ENCODE measurements at places on chromosomes 3 and 15.

GRCh38 chr15:62510791-62511190 is 345.7 kb upstream of the C2CD4B start:
- DNase-seq, result no peak

DNA sequence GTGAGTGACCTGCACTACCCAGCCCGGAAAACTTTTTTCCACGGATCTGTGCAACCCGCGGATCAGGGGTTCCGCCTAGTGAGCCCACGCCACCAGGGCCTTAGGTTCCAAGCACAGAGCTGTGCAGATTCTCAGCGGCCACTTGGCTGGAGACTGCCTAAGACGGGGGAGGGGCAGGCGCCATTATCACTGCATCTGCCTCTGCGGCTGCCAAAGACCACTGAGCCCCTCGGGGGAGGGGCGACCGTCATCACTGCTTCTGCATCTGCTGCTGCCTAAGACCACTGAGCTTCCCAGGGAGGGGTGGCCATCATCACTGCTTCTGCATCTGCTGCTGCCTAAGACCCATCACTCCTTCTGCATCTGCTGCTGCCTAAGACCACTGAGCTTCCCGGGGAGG is 460.2 kb downstream of the OCA2 start:
- DNase-seq, result no peak

DNA sequence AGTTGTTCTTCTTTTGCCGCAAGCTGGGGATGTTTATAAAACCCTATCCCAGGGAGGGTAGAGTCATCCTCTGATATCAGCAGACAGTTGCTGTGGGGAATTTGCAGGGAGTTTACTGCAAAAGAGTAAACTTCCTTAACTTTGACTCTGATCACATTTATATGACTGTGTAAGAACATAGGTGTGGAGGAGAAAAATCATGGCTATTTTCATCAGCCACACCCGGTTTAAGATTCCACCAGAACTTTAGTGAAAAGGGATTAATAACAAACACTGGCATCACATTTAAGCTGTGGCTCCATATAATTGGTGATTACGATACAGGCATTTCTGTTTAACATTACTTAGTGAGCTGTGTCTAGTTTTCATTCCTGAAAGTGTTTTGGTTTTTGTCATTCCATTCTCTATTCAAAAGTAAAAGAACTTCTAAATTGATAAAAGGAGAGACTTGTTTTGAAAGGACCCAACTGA is 143.1 kb downstream of the MYLK start:
- DNase-seq, result no peak

- no peak for DNase-seq
Measured at GRCh38 chr3:19539518-19540392, 391.4 kb downstream of the KCNH8 start.

DNA sequence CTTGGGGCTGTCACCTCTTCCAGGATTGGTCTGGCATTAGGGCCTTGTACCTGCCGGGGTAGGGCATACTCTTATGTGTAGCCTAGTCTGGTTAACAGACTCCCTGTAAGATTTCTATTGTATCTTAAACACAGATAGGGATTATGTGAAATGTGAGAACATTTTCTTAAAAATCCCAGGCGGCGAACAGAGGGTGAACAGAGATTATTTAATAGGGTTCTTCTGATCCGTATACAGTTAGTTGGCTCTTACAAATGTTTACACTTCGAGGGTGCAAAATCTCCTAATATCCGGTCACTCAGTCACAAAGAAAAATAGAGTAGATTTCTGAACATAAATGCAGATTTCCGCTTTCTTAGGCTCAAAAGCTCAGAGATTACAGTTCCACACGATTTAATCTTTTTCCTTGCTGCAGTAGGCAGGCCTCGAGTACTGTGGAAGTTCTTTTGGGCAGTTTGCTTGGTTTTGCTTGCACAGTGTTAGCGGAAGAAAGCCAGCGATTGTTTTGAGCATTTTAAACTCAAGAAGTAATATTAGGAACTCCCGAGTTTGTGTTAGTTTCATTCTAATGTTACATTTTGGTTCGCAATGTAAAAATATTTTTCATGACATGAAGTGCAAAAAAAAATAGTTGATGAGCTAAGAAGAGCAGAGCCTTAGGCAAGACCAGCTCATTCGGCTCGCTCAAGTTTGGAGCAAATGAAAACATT is 993 bp downstream of the PLCL2 start:
- DNase-seq, result no peak

GRCh38 chr3:27533718-27534573 is 49.8 kb upstream of the SLC4A7 start:
- DNase-seq, result no peak

- DNase-seq, result no peak
Measured at GRCh38 chr3:129695230-129695629, 88.8 kb upstream of the PLXND1 start.

GRCh38 chr3:87461036-87461435 is 184.7 kb upstream of the POU1F1 start:
- no peak for DNase-seq

- DNase-seq, result no peak
Measured at GRCh38 chr3:122014741-122015140, 7.3 kb downstream of the ILDR1 start.

GRCh38 chr3:11536936-11537612 is 106.6 kb downstream of the VGLL4 start:
- no peak for DNase-seq

DNA sequence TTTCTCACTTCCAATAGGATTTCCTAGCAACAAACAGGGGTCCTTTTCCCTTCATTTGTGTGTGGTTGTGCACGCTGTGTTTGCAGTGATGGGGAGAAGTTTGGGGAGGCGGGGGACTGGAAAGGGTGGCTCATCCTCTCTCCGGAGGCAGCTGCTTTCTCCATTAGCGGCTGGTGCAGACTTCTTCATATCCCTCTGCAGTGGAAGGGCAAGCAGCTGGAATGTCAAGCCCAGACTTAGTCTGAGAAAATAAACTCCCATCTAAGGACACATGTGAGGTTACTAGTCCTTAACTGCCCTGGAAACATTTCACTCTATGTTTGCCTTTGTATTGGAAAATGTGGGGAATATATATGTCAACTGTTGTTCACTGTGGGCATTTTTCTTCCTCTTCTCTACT is 467.0 kb upstream of the RASGRP1 start:
- DNase-seq, result no peak

DNA sequence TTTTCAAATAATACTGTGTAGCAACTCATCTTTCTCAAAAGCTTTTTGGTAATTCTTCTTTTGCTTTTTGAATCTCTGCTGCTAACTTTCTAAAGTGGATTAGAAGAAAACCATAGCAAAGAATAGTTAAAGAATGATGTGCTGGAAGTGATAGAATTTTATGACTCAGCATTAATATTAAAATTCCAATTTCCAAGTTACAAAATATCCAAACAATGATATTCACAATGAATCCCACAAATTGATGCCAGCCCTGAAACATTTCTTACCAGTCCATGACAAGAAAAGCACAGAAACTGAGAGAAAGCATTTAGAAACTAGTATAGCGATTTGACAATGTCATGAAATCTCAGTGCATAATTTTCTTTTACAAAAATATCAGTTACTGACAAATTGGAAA is 482.2 kb downstream of the RBMS3 start:
- DNase-seq, result no peak

DNA sequence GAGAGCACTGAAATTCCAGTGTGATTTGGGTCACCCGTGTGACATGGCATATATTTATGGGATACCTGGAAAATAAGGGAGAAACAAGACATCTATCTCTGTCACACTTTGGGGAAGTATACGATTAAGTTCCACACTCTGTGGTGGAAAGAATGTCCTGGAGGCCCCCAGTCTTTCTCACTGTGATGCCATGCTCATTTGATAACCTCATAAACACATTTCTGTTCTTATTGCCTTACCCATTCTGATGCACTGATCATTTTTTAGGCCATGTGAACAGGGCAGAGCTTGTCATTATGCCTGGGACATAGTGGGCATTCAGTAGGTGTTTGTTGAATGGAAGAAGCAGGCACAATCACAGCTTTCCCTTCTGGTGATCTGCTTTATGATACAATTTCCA is 349.4 kb upstream of the TPRG1 start:
- DNase-seq, result no peak

DNA sequence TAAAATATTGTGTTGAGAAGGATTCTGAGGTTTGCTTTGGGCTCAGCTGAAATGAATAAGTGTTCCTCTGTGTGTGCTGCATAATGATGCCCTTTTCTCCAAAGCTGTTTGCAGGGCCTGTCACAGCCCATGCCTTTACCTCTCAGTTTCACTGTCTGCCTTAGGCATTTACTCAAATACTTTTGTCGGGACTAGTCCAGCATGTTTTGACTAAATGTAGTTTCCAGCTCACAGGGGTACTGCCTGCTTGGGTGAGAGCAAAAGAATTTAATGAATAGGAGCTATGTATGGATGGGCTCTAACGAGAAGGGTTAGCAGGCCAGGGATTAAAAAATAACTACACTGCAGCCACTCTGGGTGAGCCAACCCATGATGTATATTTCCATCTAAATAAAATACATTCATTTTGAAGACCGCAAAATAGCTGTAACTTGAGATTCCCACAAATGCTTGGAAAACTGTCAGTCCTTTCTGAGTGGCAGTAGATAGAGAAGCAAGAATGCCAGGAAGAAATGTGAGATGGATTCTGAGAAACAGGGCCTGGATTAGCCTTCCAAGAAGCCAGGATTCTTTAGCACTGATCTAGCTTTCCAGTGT is 549.2 kb upstream of the TBL1XR1 start:
- no peak for DNase-seq

DNA sequence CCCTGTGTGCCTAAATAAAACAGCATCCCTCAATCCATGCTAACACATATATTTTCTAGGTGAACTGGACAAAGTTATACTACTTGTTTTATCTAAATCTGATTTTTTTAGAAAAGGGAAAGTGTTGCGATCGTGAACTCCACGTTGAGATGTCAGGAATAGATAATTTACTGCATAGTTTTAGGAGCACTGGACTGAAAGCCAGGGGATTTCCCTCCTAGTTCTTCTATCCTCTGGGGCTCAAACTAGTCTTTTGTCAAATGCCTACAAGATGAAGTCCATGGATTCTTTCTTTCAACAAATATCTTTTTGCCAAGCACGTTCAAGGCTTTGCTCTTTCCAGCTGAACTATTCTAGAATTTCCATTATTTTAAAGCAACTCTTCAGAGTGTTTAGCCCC is 617 bp upstream of the HPS3 start:
- DNase-seq, result no peak

- no peak for DNase-seq
Measured at GRCh38 chr15:94785091-94785490, 553.7 kb downstream of the MCTP2 start.

- DNase-seq, result no peak
Measured at GRCh38 chr3:46895204-46895660, 17.7 kb downstream of the PTH1R start.

DNA sequence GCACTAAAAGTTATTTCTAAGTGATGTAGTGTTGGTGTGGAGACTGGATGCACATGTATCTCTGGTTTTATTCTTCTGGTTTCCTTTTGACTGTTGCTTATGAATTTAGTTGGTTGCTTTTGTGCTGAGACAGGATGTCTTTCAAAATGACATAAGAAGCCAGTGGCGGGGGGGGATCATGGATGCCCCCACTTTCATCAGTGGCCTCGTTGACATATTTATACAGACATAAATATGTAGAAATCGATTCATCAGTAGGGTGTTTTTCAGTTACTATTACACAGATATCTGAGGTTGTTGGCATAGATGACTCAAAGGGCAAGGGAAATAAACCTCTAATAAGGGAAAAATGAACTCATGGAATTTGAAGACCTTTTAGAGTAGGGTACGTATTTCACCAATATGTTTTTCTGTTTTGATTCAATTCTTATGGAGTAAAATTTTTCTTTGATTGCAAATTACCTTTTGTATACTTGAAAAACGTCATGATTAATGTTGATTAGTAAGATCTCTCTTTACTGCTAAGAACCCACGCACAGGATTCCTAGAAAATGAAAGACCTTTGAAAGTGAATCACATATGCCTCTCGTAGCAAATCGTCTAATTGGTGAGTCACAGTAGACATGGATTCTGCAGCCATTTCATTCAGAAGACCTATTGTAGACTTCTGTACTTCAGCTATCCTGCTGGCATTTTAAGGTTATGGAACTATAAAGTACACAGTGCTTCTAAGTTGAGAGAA is 97.4 kb upstream of the RBMS3 start:
- DNase-seq, result no peak

GRCh38 chr3:190990898-190991297 is 128.4 kb upstream of the GMNC start:
- no peak for DNase-seq

DNA sequence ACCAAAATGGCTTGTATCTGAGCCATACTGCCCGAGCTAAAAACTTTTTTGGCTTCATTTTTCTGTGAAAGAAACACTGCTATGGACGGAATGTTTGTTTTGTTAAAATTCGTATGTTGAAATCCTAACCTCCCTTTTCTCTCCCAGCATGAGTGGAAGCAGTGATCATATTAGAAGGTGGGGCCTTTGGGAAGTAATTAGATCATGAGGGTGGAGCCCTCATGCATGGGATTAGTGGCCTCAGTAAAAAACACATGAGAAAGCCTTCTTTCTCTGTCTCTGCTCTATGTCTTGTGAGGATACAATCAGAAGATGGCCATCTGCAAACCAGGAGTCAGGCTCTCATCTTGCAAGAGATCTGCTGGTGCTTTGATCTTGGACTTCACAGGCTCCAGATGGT is 7.4 kb upstream of the FNDC3B start:
- no peak for DNase-seq

- no peak for DNase-seq
Measured at GRCh38 chr3:152230370-152230769, 38.4 kb upstream of the MBNL1 start.

DNA sequence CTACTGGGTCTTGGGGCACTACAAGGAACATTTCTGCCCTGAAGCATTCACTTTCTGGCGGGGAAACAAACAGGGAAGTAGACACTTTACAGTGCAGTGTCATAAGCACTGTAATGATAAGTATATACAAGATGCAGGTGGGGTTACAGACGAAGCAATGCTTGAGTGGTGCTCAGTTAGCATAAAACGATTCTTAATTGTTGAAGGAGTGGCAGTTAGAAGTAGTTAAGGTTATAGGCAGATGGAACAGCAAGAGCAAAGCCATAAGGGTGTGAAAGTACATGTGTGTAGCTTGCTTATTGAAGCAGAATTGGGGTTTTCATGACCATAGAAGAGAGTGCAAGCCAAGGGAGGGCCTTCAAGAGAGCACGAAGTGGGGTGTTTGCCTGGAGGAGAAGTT is 46.2 kb downstream of the SLC25A26 start:
- no peak for DNase-seq

GRCh38 chr3:195250473-195251251 is 20.3 kb downstream of the XXYLT1 start:
- peak; percentile 30 for DNase-seq

GRCh38 chr15:60418096-60418495 is 20.3 kb upstream of the ANXA2 start:
- DNase-seq, result no peak

GRCh38 chr15:99485153-99485961 is 80.4 kb upstream of the MEF2A start:
- no peak for DNase-seq
